ENCODE measurements at places on chromosomes 12 and 14.
A peak's percentile ranks its signal among the peaks of the same experiment; 100 is the strongest.

GRCh38 chr12:100717733-100718067, 76.9 kb upstream of the ANO4 start:
- no peak for DNase-seq

DNA sequence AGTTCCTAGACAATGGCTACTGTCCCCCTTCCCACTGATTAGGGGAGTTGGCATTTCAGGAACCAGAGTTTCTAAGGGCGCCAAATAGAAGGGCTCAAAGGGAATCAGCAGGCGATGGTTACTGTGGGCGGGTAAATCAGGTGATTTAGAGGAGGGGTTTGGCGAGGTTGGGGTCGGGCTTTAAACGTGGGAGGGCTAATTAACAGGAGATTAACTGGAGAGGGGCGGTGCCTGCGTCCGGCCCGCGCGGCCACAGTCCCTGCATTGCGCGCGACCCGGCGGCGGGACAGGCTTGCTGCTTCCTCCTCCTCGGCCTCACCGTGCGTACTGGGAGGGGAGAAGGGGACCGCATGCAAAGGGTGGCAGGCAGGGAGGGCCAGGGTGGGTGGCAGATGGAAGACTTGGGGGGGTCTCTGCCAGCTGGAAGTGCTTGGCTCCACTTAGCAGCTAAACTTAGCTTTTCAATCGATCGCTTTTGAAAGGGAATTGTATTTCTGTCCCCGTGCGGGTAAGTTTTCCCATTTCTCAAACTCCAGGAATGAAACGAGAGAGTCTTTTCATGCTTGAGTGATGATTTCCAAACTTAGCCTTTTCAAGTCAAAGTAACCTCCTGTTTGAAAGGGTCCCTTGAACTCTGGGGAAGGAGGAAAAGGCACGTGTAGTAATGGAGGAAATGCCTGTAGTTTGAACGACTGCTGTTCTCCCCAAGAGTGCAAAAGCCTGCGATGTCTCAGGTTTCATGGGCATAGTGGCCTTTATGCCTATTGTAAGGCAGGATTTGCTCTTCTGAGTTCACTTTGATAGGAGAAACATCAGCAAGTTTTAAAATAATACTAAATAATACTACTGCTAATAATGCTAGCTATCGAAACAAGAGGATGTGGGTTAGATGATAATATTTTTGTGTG, at the start of gene MGST1:
Gene MGST1 (plus strand): TSS at position 255 of the 908 bp plus-strand sequence. CDS start 6,608 bp downstream, outside the sequence.
- peak; percentile 49 for DNase-seq

GRCh38 chr12:123142518-123142840, 8.4 kb downstream of the PITPNM2 start:
- DNase-seq, result no peak

- DNase-seq, result no peak
Observed at GRCh38 chr12:51306507-51306906, 17.5 kb downstream of the BIN2 start.

GRCh38 chr12:108313606-108314351, 25.3 kb downstream of the CMKLR1 start:
- DNase-seq, result no peak

DNA sequence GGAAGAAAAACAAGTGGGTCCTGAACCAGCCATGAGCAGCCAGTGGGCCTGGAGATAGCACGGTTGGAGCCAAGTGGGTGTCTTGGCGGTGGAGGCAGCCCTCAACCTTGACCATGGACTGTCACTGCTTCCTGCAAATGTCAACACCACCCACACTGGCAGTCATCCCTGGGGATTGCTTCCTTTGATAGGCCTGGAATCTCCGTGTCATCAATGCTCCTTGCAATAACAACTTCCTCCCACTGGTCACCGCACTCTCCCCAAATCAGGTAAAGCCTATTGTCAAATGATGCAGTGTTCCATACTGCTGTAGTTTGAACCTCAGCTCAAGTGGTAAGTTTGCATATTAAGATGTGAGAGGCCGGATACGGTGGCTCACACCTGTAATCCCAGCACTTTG, 129.1 kb downstream of the NTF3 start:
- no peak for DNase-seq

- DNase-seq, result peak; percentile 78
Observed at GRCh38 chr12:113933201-113933786, 32.8 kb downstream of the RBM19 start.
